DND-41 (cell line): ENCODE measurements at places on chromosomes 6 and 20.

GRCh38 chr6:108694816-108695215 is 134.1 kb downstream of the FOXO3 start:
- H3K4me3 ChIP-seq: no peak overlapping the region
- no peak overlapping the region for H3K27ac ChIP-seq
- no peaks in the 10 kb centered on the region for H3K27me3 ChIP-seq
- H3K4me1 ChIP-seq: peaks cover 16% of the 10 kb centered on the region
- no peaks in the 10 kb centered on the region for H3K36me3 ChIP-seq

DNA sequence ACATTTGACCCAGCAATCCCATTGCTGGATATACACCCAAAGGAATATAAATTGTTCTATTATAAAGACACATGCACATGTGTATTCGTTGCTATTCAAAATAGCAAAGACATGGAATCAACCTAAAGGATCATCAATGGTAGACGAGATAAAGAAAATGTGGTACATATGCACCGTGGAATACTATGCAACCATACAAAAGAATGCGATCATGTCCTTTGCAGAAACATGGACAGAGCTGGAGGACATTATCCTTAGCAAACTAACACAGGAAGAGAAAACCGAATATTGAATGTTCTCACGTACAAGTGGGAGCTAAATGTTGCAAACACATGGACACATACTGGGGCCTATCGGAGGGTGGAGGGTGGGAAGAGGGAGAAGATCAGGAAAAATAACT is 340.0 kb downstream of the NRN1 start:
- H3K36me3 ChIP-seq: no peaks in the 10 kb centered on the region
- no peak for DNase-seq
- H3K4me3 ChIP-seq: no peak overlapping the region
- no peaks in the 10 kb centered on the region for H3K27me3 ChIP-seq
- H3K27ac ChIP-seq: no peak overlapping the region
- peaks cover 57% of the 10 kb centered on the region for H3K4me1 ChIP-seq

DNA sequence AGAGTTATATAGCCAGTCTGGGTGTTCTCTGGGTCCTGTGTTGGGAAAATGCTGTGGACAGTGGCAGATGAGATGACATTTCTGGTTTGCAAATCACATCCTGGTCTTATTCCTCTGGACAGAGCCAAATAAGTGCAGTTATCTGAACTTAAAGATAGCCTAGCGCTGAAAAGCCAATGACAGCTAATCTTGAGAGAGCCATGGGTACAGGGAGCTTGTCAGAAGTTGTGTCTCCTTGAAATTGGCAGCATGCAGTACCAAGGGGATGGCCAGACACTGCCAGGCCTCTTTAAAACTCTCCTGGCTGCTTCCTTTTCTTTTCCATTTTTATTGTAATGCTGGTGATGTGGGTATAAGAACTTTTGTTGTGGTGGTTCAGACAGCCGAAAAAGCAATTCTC is 362.5 kb downstream of the FARS2 start:
- DNase-seq: no peak
- no peaks in the 10 kb centered on the region for H3K36me3 ChIP-seq
- no peak overlapping the region for H3K27ac ChIP-seq

DNA sequence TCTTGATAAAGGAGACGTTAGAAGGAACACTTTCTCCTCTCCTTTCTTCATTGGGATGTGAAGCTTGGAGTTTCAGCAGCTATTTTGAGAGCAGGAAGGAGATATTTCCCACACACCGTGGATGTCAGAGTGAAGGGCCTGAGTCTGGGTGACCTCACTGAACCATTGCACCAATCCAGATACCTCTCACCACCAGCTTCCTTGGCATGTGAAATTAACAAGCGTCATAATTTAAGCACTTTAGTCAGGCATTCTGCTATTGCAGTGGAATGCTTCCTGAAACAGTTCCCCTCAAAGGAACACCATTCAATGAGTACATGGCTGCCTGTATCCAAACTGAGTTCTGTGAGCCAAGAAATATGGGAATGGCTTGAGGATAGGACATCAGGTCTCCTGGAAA is 83.7 kb downstream of the CHMP4B start:
- no peak overlapping the region for H3K27ac ChIP-seq
- peaks cover 15% of the 10 kb centered on the region for H3K27me3 ChIP-seq
- H3K4me1 ChIP-seq: no peaks in the 10 kb centered on the region

- H3K4me3 ChIP-seq: no peak overlapping the region
- peak overlapping the region; percentile 95 for H3K27ac ChIP-seq
- DNase-seq: no peak
- H3K36me3 ChIP-seq: no peaks in the 10 kb centered on the region
These were observed 195.3 kb upstream of the SULF2 start for GRCh38 chr20:47980336-47981177.
